Stimulated activated CD8-positive, alpha-beta memory T cell treated with anti-CD3 and anti-CD28 coated beads, Interleukin-2, amount 100 ng/mL, for 1 hour (primary cell): ENCODE measurements at places on chromosomes 3 and 15.
A peak's percentile ranks its signal among the peaks of the same experiment; 100 is the strongest.

DNA sequence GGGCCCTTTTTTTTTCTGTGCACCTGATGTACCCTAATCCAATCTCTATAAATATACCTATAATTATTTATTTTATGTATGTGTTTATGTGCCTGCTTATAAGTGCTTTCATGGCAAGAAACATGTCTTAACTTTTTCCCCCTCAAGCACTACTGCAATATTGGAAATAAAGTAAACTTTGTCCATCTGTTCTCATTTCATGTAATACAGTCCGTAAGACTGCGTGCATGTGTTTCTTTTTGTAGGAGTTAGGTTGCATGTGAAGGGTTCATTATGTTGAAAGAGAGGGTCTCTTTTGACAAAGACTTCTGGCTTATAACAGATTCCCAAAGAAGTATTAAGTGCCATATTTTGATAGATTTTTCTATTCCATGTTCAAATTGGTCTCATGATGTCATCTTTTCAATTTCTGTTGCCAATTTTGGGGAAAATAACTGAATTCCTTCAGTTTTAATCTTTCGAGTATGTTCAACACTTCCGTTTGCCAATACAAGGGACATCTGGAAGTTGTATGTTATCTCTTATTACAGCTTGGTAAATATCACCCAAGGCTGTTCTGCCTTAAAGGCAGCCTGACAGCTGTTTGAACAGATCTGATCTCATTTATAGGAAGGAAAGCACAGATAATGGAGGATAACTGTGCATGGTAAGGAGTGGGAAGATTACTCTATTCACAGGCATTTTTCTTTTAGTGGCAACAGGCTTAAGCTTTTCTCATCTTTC is 273.1 kb upstream of the SGO1 start:
- no peak for DNase-seq

DNA sequence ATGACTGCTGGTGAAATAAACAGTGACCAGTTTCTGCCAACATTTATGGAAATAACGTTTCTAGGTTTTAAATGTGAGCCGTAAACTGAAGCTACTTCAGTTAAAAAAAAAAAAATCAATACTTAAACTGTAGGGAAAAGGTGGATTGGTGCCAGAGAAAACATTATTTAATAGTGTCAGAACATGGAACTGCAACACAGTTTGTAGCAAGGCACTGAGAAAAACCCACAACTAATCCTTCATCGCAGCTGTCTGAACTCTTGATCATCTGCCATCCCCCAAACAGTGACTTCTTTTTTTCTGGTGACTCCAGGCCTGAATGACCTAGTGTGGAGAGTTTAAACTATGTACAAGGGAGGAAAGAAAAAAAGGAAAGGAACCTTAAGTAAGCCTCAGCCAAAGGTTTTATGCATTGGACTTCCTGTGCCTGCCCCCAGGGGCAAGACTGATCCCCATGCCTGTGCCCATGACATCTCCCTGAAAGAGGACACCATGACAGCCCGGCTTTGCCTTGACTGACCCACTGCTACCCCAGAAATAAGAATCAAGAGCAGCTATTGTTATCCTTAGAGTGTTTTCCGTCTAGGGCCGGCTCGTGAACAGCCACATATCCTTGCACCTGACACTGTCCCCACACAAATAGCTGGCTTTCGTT is 33.1 kb downstream of the CRTAP start:
- no peak for DNase-seq

- no peak for DNase-seq
Observed at GRCh38 chr3:158911586-158911985, 109.7 kb downstream of the MFSD1 start.

GRCh38 chr15:55909036-55909811 is 84.2 kb downstream of the NEDD4 start:
- no peak for DNase-seq

DNA sequence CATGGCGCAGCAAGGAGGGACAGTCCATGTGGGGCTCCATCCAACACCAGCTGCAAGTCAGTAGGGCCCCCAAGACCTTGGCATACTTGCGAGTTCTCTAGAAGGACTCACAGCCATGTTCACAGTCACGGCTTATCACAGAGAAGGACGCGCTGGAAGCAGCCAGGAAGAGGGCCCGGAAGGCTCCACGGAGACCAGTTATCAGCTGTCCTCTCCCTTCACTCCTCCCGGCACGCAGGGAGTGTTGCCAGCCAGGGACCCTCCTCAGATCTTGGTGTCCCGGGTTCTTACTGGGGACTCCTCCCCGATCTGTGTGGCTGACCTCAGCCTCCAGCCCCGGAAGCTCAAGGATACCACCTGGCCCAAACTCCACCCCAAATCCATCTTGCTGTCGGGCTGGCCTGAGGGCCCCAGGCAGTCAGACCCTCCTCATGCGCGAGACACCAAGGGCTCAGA is 68.0 kb downstream of the SLTM start:
- no peak for DNase-seq

DNA sequence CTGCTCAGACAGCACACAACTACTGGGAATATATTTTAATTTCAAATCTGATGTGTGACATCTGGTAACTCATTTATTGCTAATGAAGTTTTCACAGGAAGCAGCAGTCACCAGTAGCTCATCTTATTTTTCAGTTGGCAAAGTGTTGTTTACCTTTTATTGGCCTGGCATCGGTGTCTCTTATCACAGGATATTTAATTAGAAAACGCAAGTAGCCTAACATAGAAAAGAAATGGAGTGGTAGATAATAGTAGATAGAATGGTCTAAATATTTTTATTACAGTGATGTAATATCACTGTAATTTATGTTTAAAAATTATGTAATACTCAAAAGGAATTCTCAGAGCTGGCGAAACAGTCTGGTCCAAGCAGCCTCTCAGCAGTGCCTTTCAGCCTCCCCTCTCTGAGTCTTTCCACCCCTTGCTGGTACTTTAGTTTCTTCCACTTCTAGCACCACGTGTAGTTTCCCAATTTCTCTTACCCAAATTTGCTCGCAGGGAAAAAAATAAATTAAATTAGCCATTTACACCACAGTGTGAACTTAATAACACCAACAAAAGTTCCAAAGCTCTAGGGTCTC is 31.9 kb downstream of the AGTR1 start:
- no peak for DNase-seq

GRCh38 chr3:122660297-122660974 is 20.2 kb upstream of the PARP14 start:
- DNase-seq: no peak

DNA sequence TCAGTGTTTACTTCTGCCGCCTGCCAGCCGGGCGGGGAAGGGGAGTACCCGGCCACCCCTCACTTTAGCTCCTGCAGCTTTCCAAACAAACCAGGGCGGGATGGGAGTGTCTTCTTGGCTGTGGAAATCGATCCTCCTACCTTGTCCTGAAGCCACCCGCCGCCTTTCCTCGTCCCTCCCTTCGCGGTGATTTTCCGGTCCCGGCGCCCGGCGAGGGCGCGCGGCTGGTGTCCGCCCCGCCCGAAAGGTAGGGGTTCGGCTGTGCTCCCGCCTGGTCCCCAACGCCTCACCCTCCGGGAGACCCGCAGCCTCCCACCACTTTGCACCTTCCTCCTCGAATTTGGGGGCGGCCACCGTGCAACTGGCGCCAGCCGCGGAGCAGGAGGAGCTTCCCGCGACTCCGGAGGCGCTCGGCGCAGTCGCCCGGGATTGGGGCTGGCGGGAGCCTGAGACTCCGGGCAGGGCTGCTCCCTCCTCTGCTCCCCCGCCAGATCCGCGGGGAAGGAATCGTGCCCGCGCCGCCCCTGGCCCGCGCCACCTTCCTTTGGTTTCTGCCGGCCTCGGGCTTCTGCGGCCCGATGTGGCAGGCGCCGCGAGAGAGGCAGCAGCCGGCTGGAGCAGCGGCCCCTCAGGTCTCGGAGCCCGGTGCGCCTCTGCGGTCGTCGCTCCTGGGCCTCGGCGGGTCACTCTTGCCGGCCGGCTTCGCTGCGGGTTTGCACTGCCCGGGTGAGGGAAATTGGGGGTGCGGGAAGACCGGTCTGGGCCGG is 30.7 kb upstream of the ST3GAL6 start:
- DNase-seq: no peak

DNA sequence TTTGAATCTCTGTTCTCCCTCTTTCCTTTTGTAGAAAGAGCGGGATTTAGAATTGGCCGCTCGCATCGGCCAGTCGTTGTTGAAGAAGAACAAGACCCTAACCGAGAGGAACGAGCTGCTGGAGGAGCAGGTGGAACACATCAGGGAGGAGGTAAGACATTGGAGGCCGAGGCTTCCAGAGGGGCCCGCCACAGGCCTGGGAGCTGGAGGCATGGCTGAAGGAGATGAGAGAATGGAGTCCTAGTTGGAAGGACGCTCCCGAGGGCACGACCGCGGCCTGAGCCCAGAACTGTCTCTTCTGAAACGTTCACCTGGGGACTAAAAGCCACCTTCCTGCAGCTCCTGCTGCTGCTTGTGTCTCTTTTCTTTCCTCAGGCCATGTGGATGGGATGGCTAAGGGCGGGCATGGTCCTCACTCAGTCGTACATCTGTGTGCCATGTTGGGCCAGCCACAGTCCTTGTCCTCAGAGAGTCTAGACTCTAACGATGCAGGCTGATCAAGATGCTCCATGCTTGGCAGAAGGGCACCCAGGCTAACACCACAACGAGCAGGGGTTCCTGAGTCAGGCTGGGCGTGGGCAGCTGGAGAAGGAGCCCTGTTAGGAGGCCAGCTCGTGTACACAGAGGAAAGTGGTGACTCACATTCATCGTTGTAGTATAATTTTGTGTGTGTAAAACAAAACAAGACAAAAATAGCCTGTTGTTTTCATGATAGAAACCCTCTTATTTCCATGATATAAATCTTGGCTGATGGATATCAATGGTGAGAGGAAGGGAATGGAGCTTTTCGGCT is 81.1 kb downstream of the CCK start:
- DNase-seq: no peak

DNA sequence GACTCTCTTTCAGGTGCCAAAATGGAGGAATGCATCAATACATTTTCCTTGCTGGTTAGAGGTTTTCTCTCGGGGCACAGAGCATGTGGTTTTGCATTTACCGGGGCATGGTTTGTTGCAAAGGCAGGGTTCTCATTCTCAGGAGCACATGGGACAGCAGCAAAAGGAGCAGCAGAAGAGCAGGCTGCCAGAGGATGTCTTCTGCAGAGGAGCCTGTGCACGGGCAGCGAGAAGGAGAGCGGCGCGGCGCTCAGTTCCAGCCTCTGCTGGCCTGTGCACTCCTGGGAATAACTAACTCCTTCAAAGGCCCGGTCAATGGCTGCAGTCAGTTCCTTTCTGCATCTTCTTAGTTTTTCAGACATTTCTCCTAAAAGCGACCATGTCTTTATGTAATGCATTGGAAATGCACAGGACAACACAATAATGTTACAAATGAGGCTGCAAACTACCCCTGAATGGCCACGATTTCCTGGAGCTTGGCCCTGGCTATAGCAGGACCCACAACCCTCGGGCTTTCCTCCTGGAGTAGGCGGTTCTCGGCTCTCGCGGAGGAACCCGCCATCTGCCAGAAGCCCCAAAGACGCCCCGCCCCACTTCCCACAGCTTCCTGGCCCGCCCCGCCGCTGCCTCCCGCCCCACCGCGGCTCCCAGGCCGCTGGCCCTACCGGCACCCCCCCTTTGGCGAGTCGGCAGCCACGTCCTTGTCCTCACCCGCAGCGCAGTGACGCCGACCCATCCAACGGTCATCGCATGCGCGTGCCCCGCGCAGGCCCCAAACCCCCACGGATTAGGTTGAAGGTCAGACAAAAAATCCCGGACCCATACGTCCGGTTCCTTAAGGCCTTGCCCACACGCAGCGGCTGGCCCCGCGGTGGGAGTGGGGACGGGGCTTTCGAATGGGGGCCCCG is at the start of gene C3orf62:
C3orf62 (minus strand) TSS at position 758 of the 908 bp plus-strand sequence; CDS start at position 398, 360 bp downstream.
- DNase-seq: peak; percentile 55

GRCh38 chr3:130379274-130379673 is 33.8 kb downstream of the COL6A5 start:
- DNase-seq: no peak

DNA sequence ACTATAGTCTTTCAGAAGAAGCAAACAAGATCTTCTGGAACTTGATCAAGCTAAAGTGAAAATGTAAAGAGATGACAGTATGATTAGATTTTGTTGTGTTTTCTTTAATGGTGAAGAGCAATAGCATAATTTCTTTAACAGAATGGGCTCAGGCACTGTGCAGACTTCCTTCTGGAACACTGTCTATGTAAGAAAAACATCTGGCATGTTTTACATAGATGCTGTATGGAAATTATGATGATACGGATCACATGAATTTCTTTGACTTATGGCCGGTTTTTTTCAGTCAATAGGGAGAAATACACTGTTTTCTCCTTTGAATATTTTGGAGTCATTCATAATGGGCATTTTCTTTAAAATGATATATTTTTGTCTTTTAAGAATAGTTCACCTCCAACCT is 42.6 kb downstream of the PHLDB2 start:
- DNase-seq: no peak

- DNase-seq: no peak
Observed at GRCh38 chr3:38725726-38726419, 76.4 kb upstream of the SCN5A start.

GRCh38 chr3:49670940-49671290 is 3.2 kb upstream of the APEH start:
- DNase-seq: no peak
